ENCODE measurements at places on chromosomes 3 and 15.
A peak's percentile ranks its signal among the peaks of the same experiment; 100 is the strongest.

DNA sequence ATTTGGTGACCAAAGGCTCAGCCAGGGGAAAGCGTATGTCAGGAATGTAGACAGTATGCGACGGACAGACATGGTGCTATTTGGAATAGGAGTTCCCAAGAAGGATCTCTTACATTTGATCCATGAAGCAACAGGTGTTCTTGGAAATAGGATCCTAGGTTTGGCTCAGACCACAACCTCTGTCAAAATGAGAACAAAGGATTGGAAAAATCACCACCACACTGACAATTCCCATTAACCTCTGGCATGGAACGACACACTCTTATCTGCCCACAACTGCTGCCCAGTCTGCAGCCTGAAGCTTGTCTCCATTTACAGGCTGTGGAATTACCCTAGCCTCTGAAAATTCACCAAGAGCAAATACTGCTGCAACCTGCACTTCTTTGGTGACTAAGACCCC is 33.6 kb upstream of the LRRN1 start:
- no peak for DNase-seq

GRCh38 chr15:64749999-64750657 is 25.3 kb downstream of the RBPMS2 start:
- peak; percentile 66 for DNase-seq

- DNase-seq = peak; percentile 81
Observed at GRCh38 chr15:101501703-101502373, 12.3 kb upstream of the PCSK6 start.

- DNase-seq = no peak
Observed at GRCh38 chr3:37924453-37924852, 62.8 kb downstream of the CTDSPL start.

DNA sequence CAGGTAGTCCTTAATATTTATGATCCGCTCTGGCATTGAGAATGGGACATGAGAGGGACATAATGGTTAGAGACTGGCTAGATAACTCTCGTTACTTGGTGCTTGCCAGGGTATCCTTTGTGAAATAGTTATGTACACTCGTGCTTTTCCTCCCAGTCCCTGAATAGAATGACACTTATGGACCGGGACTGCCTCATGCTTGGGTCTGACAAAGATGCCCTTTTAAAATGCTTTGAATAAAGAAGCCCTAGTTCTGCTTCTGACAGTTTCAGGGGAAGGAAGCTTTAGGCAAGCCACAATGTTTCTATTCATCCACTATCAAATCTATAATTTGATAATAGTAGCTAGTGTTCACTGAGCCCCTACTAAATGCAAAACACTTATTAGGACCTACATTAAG is 29.4 kb downstream of the POLR2M start:
- DNase-seq = no peak

- no peak for DNase-seq
Observed at GRCh38 chr3:171198781-171199472, 172.4 kb upstream of the SLC2A2 start.

GRCh38 chr3:134407239-134407625 is 33.0 kb upstream of the AMOTL2 start:
- DNase-seq = no peak

- peak; percentile 69 for DNase-seq
Observed at GRCh38 chr3:113241292-113242095, 30.1 kb downstream of the BOC start.

DNA sequence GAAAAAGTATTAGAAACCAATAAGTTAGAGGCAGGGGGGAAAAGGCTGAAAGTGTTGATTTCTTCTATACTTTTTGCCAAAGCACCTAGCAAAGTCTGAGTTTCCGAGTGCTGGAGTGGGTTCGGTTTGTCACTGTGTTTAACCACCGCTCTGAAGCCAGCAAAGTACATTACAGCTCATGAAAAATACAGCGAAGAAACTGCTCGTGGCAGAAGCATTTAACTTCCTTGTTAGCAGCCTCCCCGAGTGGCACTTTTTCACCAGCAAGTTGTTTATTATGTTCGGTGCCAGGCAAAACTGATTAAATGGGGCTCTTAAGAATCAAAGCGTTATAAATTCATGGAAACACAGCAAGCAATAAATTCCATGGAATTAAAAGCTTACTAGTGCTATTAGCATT is 313.6 kb downstream of the FOXP1 start:
- no peak for DNase-seq

DNA sequence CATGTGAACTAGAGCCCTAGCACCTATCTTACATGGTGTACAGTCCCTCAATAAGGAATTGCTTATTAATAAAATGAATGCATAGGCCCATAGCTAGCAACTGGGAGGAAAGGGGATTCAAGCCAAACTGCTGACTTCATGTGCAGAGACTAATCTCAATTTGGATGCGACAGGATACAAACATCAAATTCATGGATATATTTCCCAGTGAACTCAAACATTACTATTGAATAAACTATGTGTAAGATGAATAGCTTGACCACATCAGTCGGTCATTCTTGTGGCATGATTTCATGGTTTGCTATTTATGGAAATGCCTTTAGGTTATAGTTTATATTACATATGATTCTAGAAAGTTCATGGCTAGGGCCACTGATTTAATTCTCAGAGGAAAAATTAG is 268.6 kb upstream of the SLITRK3 start:
- no peak for DNase-seq

GRCh38 chr15:34217587-34218225 is 7.1 kb upstream of the EMC4 start:
- no peak for DNase-seq

DNA sequence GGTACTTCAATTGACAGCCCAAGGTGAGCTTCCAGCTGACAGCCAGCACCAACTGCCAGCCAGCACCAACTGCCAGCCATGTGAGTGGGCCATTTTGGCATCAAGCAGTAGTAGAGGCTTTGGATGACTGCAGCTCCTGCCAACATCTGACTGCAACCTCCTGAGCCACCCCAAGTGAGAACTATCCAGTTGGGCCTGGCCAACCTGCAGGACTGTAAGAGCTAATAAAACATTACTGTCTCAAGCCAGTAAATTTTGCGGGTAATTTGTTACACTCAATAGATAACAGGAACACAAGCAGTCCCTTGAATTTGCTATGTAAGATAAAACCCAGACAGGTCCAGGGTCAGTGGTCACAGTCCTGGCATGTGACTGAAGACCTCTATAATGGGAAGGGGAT is 29.7 kb downstream of the EPHB1 start:
- DNase-seq = no peak

- no peak for DNase-seq
Observed at GRCh38 chr15:63482874-63483323, 21.5 kb upstream of the USP3 start.

DNA sequence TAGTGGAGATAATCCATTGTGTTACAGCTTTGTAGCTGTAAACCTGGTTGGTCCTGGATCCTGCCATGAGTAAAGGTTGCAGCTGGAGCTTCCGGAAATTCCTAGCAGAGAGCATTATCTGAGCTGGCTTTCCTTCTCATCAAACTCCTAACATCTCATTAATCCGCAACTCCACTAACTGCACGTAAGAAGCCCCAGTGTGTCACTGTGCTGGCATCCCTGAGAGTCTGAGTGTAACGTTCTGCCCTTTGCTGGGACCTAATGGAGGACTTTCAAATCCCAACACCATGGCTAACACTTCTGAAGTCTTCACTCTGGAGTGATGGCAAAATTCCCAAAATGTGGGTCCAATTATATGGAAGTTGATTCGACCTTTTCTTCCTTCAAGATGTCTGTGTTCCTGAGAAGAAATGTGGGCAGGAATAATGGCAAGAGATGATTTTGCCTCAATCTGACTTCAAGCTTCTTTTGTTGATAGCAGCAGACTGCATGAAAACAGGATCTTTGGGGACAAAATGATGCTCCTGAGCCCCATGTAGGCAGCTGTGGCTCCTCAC is 9.6 kb upstream of the TRPM1 start:
- no peak for DNase-seq

- DNase-seq = no peak
Observed at GRCh38 chr3:152497457-152497856, 228.7 kb downstream of the MBNL1 start.

- DNase-seq = no peak
Observed at GRCh38 chr15:76386178-76386577, 49.6 kb downstream of the ISL2 start.

DNA sequence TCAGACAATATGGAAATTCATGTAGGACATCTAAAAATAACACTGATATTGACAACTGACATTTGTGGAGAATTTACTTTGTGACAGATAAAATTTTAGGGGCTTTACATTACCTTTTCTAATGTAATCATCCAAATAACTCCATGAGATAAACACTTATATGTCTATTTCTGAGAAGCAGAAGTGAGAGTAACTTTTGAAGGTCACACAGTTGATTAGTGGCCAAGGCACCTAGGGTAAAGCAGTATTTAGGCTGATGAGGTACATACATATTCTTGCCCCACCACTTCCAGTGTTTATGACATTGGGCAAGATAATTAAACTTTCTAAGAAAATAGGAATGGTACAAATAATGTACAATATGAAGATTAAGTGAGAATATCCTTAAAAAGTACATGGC is 248.4 kb downstream of the CPNE4 start:
- no peak for DNase-seq

DNA sequence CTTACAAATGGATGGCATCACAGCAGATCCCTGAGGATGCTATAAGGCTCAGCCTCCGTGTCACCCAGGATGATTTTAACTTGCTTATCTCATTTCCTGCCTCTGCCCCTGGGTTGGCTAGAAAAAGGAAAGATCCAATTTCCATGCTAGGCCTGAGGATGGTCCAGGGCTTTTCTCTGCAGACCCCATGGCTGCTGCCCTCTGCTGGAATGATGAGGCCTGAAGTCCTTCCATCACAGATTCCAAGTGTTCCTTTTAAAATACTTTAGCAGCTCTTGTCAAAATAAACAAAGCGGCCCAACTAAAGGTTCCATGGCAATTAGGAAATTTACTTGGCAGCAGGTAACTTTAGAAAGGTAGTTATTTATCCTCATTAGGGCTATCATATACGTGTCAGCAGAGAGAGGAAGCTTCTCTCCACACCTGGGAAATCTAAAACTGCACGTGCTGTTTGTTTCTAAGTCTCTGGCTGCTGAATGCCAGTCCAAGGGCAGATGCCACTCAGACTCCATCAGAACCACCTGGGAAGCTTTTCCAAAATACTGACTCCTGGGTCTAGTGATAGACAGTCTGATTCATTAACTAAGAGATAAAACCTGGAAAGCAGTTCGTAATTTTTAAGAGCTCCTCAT is 401.9 kb upstream of the IL12A start:
- peak; percentile 41 for DNase-seq

GRCh38 chr3:170203457-170203856 is 18.8 kb upstream of the PRKCI start:
- DNase-seq = no peak

DNA sequence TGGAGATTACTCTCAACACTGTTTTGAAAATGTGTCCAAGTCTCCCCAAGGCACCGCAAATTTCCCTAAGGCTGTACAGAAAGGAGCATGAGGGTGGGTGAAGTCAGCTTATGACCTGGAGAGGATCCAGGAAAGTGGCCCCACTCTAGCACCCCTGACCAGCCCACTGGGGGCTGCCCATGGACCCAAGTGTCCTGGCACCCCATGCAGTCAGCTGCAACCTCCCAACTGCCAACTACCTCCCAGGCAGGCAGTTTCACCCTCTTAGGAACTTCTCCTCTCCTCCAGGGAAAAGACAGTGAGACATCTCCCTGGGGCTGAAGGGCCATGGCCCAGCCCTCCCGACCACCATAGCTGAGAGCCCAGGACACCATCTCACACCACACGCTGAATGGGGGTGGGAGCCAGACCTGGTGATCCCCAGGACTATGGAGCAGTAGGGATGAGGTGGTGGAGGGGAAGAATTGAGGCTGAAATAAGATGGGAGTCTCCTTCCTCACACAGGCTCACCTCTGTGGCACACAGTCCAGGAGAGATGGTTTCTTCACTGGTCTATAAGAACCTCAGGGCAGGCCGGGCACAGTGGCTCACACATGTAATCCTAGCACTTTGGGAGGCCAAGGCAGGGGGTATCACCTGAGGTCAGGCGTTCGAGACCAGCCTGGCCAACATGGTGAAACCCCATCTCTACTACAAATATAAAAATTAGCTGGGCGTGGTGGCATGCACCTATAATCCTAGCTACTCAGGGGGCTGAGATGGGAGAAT is 104.4 kb downstream of the DAPK2 start:
- no peak for DNase-seq

GRCh38 chr3:106560451-106560966 is 691.7 kb upstream of the CBLB start:
- DNase-seq = no peak

DNA sequence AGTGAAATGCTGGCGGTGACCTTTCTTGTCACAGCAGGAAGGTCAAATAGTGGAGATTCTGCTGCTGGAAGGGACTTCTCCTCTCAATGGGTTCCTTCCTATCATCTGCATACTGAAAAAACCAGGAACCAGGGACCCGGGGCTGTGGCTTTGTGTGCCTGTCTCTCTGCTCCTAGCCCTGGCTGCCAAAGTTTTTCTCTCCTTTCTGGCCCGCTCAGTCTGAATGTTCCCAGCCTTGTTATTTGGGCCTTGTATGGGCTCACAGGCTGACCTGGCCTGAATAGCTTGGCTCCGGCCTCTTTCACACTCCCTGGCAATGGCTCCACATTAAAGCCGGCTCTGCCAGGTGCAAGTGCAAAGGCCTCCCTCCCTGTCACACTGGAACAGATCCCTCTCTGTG is 94.7 kb downstream of the LRIG1 start:
- DNase-seq = no peak

GRCh38 chr3:162884373-162884772 is 1387.8 kb downstream of the OTOL1 start:
- DNase-seq = no peak

- no peak for DNase-seq
Observed at GRCh38 chr3:151268267-151269235, 9.8 kb downstream of the P2RY14 start.

GRCh38 chr3:105394177-105394576 is 27.5 kb downstream of the ALCAM start:
- no peak for DNase-seq

- DNase-seq = no peak
Observed at GRCh38 chr3:52398670-52399081, 46.2 kb downstream of the SEMA3G start.

DNA sequence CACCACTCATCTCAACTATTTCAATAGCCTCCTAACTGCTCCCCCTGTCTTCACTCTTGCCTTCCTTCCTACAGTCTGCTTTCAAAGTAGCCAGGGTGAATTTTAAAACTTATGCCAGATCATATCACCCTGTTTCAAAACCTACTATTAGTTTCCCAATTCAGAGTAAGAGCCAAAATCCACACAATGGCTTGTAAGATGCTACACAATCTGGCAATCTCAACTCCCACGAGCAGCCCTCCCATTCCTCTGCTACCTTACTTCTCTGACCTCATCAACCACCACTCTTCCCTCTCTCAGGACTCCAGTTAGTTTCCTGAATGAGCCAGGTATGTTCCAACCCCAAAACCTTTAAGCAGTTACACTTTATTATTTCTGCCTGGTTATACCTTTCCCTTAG is 62.5 kb downstream of the VPS13C start:
- no peak for DNase-seq

DNA sequence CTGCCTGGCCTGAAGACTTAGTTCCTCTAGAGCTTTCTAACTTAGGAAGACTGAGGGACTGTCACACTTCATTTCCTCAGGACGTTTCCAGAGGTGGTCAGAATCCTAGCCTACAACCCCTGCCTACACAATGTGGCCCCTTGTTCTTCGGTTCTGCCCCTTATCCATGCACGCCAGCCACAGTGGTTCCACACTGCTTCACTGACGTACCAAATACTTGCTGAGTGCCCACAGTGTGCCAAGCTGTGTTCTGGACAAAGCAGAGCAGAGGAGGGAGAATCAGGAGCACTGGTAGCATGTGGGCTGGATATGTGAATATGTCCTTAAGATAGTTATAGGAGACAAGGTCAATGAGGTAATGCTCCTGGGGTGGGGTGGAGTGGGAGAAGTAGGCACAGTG is 70.5 kb upstream of the SAMMSON start:
- no peak for DNase-seq
